Activated CD4-positive, alpha-beta T cell treated with anti-CD3 and anti-CD28 coated beads, Interleukin-2, amount 50 U/mL, for 48 hours (primary cell): ENCODE measurements at places on chromosomes 12 and 14.

DNA sequence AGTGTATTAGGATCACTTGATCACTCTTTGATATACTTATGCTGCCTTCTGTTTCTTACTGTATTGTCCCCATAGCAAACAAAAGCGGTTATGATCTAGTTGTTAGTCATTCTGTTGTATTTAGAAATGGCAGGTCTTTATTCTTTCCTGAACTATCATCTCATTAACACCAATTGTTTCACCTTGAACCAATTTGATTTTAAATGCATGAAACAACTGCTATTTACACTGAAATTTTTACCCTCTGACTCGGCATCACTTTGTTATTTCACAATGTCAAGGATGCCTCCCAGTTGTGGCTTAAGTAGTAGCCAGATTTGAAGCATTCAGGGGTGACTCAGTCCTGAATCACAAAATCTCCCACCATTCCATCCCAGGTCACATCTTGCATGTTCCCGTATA lies 303.5 kb downstream of the EGLN3 start:
- no peak for DNase-seq

- DNase-seq = no peak
These were observed 105.6 kb downstream of the SLC25A47 start for GRCh38 chr14:100428727-100429126.

GRCh38 chr12:65670775-65671174 lies 153.5 kb upstream of the HMGA2 start:
- DNase-seq = no peak

- no peak for DNase-seq
These were observed 32.1 kb downstream of the DICER1 start for GRCh38 chr14:95125221-95125620.

GRCh38 chr14:95157327-95158189 lies at the start of gene DICER1:
Gene DICER1, minus strand, starts transcription at chr14:95157529. Its CDS starts 24,071 bp downstream, at chr14:95133458.
- peak; percentile 97 for DNase-seq

DNA sequence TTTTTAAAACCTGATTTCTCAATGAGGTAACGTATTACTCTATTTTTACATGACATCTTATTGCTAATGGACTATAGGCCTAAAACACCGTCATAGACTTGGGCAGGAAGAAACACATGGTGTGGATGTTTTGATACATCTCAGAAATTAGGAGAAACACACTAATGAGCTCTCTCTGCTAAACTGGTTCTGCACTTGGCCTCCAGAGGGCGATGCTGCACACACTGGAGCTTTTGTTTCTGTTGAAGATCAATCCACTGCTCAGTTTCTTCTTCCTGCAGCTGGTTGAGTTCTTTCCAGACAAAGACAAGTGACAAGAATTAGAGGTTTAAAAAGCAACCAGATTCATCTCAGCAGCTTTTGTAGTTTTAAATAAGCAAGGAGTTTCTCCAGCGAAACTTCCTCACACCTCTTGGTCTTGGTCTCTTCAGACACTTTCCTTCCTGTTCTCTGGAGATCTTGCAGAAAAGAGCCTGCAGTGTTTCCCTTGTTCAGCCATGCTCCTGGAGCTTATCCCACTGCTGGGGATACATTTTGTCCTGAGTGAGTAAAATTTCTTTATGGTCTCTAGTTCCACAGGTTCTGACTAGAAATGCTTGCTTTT lies 178.5 kb upstream of the OR4E1 start:
- peak; percentile 84 for DNase-seq

GRCh38 chr12:123987022-123987421 lies 14.0 kb downstream of the ZNF664 start:
- DNase-seq = no peak

DNA sequence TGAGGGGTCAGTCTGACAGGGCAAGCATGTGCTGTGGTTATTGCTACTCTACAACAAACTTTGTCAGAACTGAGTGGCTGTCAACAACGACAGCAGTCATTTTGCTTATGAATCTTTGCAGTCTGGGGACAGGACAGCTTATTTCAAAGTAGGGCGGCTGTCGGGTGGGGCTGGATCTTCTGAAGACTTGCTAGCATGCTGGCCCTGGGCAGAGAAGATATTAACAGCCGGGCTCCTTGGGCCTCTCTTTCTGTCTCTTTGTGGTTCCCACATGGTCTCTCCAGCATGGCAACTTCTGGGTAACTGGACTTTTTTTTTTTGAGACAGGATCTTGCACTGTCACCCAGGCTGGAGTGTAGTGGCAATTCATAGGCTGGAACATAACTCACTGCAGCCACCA lies 33.9 kb upstream of the ALDH2 start:
- DNase-seq = no peak

- DNase-seq = no peak
These were observed 86.4 kb downstream of the SPPL3 start for GRCh38 chr12:120817559-120818330.
